ENCODE measurements at places on chromosomes 16 and 17.

DNA sequence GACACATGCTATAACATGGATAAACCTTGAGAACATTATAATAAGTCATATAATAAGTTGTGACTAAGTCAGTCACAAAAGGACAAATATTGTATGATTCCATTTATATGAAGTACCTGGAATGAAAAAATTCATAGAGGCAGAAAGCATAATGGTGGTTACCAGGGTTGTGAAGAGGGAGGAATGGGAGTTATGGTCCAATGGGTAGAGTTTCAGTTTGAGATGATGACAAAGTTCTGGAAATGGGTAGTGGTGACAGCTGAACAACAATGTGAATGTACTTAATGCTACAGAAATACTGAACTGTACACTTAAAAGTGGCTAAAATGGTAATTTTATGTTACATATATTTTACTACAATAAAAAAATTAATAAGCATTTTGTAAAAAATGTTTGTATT is 49.7 kb downstream of the MYO1D start:
- no peak for DNase-seq

- no peak for DNase-seq
Measured at GRCh38 chr17:2157675-2158395, 102.9 kb downstream of the HIC1 start.

GRCh38 chr17:82386255-82386831 is 14.8 kb downstream of the UTS2R start:
- no peak for DNase-seq

DNA sequence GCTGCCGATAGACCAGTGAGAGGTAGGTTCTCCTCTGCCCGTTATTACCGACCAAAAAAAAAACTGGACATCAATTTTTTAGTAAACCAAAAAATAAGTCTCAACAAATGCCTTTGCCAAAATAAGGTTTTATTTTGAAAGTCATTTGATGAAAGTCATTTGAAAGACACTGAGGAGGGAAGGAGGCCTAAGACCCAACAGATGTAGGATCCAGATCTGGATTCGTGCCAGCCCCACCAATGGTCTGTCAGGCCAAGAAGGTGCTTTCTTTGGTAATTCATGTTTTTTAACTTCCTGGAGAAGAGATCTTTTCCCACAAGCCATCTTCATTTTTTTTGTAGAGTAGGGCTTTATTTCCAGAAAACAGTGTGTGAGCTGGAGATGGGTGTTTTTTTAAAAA is 18.1 kb downstream of the NTAN1 start:
- DNase-seq, result no peak

DNA sequence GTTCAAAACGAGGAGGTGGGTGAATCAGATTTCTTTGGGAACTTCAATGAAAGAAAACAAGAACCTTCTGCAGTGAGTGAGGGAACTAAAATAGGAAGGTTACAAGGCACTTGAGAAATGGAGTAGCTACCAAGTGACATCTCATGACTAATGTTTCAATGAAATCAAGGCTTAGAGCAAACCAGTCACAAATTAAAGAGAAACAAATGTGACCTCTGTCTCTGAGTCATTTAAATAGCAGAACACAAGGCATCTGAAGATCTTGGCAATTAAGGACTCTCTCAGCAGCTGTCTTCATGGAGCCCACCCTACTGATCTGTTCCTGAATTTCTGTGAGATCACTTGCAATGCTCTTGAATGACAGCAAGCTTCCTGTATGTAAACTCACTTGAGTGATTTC is 109.5 kb downstream of the CDH11 start:
- DNase-seq, result no peak

DNA sequence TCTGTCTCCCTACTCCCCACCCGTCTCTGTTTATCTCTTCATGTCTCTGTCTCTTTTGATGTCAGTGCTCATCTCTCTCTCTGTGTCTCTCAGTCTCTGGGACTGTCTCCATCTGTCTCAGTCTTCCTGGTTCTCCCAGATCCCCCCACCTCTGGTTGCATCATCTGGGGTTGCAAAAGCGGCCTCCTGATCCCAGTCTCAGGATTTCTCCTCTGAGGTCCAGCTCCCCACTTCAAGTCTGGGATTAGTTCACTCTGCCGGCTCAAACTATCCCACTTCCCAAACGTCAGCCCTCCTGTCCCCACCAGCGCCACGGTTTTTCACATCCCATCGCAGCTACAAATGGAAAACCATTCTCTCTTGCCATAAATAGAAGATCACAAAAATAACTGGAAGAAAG is 9.0 kb downstream of the TEKT5 start:
- no peak for DNase-seq

DNA sequence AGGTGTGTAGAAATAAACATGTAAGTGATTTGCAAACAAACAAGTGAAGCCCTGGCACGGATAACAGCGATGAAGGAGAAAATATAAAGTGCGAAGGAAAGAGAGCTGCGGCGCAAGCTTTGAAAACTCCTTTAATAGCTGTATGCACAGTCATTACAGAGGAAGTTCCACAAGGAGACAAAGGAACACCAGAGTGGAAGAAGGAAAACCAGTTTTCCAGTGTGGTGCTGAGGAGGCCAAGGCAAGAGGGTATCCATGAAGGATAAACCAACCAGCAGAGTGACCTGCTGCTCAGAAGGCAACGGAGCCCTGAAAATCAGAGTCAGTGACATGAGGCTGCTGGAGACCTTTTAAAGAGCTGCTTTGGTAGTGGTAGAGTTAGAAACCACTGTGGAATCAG is 24.4 kb downstream of the METTL16 start:
- no peak for DNase-seq

Data from activated naive CD4-positive, alpha-beta T cell (primary cell).